AG09309 (cell line): ENCODE measurements at places on chromosomes 5 and 9.

- DNase-seq = no peak
These were observed 4.7 kb upstream of the ISCA1 start for GRCh38 chr9:86287013-86287412.

DNA sequence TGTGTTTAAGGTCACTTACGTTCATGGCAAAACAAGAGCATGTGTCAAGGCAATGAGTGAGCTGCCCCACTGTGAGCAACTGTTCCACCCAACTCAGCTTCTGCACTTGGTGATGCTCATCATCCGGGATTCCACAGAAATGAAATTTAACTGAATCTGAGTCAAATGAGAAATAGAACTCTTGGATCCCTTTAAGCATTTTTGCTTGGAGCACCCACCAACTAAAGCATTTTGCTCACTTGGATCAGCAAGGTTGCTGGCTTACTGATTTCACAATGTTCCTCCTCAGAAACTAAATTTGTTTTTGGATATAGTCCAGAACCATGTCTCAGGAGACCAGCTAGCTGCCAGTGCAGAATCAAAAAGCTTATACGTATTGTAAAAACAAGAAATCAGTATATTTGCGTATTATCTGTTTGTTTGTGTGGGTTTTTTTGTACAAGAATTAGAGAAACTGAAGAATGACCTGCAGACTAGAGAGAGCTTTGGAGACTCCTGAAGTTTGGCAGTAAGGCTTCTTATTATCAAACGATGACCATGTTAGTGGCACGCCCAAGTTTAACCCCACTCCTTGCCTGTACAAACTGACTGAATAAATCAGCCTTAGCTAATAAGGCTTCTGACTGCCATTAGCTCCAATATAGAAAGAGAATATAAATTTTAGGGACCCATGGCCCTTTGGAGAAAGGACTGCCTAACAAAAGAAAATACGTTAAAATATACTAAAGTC, 153.8 kb upstream of the FST start:
- DNase-seq = no peak

GRCh38 chr5:31605920-31606319, 33.0 kb upstream of the PDZD2 start:
- no peak for DNase-seq

GRCh38 chr9:9904041-9904440, 708.8 kb downstream of the PTPRD start:
- no peak for DNase-seq

DNA sequence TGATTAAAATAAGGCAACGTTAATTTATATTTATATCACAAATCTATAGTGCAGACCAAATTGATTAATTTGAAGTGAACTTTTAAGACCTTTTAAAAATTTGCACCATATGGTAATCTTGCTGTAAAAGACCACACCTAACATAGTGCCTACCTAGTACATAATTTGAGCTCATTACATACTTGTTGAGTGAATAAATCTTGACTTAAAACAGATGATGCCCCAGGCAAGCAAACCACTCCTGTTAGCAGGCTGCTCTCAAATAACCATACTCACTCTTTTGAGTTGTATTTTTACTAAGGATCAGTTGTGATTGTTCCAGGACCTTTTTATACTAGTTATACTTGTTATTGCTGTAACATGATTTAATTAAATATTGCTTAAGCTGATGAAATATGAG, 27.2 kb downstream of the CMYA5 start:
- no peak for DNase-seq

GRCh38 chr5:5289537-5289936, 132.9 kb upstream of the ICE1 start:
- DNase-seq = no peak

DNA sequence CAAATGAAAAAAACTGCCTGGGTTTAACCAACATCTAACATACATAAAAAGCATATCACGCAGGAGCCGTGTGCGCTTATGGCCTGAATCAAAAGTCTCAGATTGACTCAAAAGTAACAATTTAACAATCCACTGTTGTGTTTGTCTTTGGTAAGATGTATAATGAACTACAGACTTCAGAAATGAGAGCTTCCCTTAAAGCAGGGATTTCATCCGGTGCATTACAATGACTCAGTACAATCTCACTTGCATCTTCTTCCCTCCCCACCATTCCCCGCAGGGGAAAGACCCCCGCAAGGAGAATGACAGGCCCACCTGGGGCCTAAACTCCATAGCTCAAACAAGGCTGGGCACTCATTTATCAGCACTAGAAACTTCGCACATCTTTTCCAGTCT, 1.4 kb downstream of the ZFR start:
- no peak for DNase-seq

DNA sequence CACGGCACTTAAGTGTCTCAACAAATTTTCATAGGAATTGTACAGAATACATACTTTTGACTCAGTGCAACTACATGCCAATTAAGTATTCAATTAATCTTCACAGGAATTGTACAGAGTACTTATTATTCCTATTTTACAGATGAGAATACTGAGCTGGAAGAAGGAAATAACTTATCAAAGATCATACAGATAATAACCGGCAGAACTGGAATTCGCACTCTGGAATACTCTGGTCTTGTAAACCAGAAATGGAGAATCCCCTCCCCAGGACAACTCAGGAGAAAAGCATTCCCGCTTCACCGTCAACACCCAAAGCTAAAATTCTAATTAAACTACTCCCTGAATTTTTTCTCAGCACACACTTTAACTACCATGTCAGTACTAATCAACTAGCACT, 112.7 kb downstream of the HOMER1 start:
- DNase-seq = no peak

- no peak for DNase-seq
These were observed 2.7 kb downstream of the LEAP2 start for GRCh38 chr5:132876020-132876759.

DNA sequence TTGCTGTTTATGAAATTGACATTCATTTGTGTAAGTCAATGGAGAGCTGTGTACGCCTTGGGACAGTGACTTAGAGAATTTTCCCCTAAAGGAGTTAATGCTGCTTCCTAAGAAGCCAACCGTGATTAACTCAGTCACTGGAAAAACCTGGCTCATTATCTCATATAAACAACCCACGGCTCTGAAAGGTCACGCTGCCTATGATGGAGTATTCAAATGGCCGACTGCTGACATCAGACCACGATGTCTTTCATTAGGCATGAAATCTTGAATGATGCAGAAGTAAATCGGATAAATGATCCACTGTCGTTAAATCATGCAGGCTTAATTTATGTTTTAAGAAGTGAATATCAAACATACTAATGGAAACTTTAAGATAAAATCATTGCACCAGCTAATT, 603.7 kb downstream of the RAB3C start:
- no peak for DNase-seq

DNA sequence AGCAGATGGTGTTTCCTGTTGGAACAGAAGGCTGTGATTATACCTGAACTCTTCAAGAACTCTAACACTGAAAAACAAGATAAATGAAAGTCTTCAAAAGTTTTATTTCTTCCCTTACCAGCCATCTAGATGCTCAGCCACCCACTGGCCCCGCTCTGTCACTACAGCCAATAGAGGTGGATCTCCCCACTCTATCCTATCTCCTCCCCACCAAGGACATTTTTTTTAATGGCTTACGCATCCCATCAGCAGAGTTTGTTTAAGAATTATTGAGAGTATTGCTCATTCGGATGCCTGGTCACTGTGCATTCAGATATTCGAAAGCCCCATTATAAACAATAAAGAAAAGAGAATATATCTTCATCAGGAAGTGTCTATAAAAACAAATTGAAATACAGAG, 159.4 kb downstream of the RASEF start:
- no peak for DNase-seq

DNA sequence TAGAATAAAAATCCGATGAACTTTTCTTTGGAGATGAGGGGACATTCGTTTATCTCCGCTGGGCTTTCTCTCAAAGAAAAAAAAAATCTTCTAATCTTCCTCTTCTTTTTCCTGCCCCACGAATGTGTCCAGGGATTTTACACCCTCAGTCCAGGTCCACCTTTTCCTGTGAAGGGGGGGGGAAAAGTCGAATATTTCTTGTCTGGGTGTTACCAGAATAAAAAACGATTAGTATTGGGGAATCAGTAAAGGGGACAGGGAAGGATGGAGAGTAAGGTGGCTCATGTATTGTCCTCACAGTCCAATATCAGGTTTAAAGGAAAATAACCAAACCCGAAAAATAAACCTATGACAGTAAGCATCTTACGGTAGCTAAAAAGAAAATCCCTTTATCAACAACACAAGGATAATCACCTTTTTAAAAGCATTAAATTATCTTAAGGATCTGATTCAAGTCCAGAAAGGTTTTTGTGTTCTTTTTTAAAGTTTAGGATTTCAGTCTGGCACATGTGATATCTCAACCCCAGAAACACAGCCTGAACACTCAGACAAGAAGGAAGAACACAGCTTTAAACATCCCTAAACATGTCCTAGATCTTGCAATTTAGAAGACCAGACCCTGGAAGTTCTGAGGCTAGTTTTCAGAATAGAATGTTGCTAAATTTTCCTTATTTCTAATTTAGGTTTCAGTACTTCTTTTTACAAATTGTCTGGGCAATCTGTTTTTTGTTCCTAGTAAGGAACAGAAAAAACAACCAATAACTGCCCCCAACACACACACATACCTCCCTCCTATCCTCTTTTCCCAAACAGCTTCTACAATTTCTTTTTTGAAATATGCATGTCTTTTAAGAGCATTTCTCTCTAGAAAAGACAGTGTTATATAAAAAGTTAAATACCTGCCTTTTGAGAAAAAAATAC, 1.2 kb downstream of the ZNF608 start:
- DNase-seq = no peak

DNA sequence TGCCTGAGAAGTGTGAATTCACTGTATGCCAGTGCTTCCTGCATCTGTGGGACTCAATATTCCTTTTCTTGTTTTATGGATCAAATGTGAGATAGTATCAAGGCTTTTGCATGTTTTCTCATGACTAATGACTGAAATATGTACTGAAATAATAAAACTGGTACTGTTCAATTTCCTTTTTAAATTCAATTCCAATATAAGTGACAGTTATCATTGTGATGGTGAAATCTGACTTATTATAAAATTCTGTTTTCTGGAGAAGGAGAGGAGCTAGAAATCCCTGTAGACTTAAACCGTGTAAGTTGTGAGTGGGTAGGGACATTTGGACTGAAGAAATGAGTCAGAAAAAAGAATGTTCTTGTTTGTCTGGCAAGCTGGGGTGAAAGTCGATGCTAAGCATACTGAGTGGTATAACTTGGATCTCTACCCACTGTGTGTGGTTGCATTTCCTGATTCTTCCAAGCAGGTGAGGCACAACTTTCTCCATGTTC, 245.2 kb downstream of the EFNA5 start:
- peak; percentile 67 for DNase-seq

- DNase-seq = peak; percentile 90
These were observed 5.4 kb downstream of the ZNF608 start for GRCh38 chr5:124740991-124741583.

DNA sequence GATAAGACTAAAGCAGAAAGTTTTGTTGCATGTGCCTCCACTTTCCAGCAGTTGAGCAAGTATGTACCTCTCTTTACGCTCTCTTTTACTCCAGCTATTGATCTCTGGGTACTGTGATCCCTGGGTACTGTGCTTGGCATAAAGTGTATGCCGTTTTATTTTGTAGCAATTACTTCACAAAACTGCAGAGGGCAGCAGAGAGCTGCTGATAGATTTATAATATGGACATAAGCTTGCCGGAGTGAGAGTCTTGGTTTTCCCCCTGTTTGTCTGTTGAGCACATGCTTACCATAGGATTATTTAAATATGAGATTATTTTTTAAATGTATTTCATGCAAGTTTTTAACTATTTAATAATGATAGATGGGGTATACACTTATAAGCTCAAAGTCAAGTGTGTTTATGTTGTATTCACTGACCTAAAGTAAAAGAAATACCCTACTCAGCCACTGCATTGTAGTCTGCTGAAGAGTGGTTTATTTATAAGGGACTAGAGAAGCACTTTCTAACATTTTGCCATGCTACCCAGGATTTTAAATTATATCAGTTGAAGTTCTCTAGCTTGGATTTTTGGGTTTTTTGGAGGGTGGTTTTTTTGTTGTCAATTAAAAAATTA, 13.0 kb downstream of the TTC1 start:
- peak; percentile 27 for DNase-seq

DNA sequence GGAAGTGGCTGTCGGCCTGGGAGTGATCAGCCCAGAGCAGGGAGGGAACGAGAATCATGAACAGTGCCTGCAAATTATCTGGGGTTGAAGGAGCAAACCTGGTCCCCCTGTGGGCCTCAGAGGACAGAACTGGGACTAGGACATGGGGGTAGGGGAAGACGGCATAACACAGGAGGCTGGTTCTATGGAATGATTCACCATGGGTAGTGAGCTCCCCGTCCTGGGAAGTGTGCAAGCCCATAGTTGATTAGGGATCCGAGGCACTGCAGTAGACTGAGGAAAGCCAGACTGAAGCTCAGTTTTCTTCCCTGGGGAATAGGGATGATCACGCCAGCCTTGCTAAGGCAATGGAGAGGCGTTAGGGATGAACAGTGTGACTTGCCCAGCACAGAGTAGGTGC, 5.6 kb downstream of the ADGRD2 start:
- no peak for DNase-seq

DNA sequence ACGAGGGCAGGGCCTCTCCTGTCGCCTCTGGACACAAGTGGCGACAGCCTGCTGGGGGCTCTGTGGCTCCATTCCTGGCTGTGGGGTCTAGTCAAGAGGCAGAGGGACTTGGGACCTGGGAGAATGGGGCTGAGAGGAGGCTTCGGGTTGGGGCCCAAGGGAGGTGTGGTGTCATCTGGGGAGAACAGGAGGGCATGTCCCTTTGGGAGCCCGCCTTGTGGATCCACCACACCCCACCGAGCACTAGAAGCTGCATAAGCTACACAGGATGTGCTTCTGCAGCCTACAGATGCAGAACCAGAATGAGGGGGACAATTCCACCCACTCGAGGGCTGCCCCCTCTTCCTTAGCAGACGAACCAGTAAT, 3.9 kb upstream of the MAN1B1 start:
- no peak for DNase-seq

DNA sequence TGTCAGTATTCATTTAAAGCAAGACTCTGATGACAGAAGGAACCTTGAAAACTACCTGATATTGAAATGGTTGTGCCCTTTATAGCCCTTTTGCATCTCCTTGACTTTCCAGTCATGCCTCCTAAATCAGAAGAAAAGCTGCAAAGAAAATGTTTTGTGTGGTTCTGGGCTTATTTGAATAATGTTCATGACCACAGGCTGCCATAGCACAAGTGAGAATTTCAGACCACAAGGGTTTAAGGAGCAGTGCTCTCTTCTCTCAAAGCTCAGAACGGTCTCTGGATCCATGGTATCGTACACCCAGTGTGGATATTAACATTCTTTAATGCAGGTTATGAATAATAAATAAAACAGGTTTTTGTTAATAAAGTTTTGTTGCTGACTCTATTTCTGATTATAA, 54.2 kb downstream of the GPR107 start:
- DNase-seq = no peak

- peak; percentile 89 for DNase-seq
These were observed 108.7 kb downstream of the RXRA start for GRCh38 chr9:134434894-134435506.

DNA sequence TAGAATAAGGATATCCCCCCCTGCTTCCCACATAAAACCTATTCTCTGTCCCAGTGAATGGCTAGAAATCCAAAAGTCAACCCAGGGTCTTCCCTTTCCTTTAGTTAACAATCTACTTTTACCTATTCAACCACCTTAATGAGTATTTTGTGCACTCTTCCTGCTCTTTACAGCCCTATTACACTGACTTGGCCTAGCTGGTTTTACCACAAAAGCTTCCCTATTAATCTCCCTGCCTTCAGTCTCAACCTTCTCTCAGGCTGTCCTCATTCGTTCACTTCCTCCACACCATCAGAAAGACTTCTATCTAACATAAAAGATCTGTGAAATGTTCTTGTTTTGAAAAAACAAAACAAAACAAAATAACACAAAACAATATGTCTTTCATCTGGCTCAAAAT, 16.2 kb downstream of the CTNNAL1 start:
- DNase-seq = no peak
